ENCODE measurements at places on chromosomes 1 and 21. TPM values are rescaled to one million over a fixed set of nuclear protein-coding genes. Genes with fewer than 3 reads are reported as not detected.

The RGS8 gene
- not detected for polyA plus RNA-seq

The MAGOH gene
- 243 TPM for polyA plus RNA-seq

The TPTE gene
- 4.1 TPM for polyA plus RNA-seq

The KRTAP13-2 gene
- not detected for polyA plus RNA-seq

The TBX19 gene
- polyA plus RNA-seq: 2.8 TPM

DNA sequence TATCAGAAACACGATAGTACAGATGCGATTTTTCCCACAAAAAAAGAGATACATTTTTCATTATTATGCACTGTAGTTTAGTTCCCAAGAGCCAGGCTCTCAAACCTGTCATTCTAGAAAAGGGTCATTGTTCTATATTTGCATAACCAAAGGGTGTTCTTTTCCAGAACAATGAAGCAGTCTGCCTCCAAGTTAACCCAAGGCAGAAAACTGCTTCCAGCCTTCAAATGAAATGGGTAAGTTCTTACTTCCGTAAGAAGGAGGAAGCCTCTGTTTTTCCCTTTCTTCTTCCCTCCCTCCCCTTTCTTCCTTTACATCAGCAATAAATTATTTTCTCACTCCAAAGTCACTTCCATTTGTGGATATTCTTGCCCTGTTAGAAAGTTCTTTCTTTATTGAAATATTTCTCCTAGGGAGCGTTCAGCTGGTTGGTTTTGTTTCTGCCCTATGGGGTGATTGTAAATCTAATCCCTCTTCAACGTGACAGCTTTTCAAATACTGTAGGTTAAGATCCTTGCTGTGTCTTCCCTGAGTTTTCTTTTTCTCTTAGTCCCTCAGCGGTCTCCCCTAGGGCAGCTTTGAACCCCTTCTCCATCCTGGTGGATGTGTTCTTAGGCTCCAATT, 77.3 kb upstream of the PTGFRN start:
- no peak for DNase-seq

DNA sequence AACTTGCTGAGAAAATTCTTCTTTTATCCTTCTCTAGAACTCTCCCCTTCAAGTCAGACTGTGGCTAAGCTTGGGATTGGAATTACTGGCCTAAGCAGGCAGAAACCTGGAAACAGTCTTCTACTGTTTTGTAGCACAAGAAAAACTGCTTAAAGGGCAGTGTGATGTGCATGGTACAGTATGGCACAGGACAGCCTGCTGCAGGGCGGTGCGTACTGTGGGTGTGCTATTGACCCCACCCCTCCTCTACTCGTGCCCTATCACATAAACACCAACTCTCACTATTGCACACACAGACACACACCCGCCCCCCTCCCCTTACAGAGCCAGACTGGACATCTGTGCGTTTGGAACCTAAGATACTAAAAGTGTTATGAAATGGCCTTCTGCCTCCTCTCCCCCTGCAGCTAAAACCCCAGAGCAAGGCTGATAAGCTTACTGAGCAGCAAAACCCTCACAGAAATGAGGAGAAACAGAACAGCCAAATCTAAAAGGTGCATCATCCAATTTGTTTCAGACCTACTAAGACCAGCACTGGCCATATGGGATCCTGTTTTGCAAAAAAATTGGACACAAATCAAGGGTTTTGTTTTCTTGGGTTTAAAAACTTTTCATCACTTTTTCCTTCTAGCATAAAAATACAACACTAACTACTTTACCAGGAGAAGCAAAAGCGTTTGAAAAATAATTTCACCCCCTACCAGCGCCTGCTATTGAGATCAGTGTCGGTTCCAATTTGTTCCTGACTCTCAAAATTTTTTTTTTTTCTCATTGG, 355.8 kb upstream of the LYPLAL1 start:
- DNase-seq: no peak

GRCh38 chr1:31745096-31745945, 18.8 kb downstream of the ADGRB2 start:
- DNase-seq: peak; percentile 94

DNA sequence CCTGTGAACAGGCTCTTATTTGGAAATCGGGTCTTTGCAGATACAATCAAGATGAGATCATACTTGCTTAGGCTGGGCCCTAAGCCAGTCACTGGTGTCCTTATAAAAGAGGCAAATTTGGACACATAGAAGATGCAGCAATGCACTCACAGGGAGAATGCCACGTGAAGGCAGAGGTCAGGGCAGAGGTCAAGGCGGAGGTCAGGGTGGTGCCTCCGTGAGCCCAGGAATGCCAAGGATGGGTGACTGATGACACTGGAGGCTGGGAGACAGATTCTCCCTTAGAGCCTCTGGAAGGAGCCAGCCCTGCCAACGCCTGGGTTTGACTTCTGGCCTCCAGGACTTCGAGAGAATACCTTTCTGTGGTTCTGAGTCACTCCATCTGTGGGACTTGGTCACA, 22.8 kb upstream of the C1orf174 start:
- no peak for DNase-seq

GRCh38 chr1:151371370-151372057, 991 bp downstream of the SELENBP1 start:
- peak; percentile 28 for DNase-seq

- no peak for DNase-seq
Measured at GRCh38 chr1:30650968-30651320, 72.4 kb downstream of the MATN1 start.

DNA sequence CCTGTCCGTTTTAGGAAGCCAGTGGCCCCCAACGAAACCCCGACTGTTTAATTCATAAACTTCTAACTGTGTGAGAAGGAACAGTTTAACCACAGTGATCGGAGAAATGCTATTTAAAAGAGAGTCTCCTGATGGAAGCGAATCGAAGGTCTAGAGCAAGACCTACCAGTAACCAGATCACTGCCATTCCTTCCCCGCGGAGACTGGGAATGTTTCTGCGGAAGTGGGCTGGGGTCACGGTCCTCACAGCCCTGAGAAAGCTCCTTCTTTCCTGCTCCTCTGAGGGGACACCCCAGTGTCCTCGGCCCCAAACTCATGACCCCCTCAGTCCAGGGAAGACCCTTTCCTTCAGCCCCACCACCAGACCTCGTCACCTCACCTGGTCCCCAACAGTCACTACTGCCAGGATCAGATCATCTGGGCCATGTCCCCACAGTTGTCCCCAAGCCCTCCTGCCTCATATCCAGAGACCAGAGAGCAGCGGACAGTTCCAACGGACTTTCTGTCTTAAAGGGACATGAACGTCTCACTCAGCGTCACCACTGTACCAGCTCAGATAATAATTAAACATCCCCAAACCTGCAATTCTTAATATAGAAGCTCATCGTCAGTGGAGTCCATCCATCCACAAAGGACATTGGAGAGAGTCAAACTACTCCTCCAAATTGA, at the start of gene TCP10L:
Gene TCP10L (minus strand): TSS at position 482 of the 669 bp plus-strand sequence. CDS start 1,219 bp downstream, outside the sequence.
- DNase-seq: no peak

- DNase-seq: peak; percentile 52
Measured at GRCh38 chr1:152035539-152036266, 1.1 kb downstream of the S100A11 start.

- no peak for DNase-seq
Measured at GRCh38 chr21:41815652-41816582, 49.1 kb upstream of the RIPK4 start.

DNA sequence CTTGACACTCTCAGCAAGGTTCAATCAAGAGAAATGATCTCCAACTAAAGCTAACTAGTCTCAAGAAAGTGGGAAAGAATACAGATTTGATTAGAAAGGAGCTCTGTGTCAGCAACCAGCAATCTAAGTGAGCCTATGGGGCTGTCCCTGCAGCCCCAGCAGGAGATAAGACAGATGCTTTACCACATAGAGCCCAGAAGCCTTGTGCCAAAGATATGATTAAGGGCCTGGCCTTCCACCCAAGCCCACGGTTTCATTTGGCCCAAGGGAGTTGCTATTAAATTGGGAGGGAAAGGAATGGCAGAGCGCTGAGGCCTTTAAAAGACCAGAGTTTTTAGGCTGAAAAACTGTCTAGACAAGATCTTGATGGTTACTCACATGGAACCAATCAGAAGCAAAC, 74.8 kb downstream of the HLCS start:
- no peak for DNase-seq

- DNase-seq: no peak
Measured at GRCh38 chr1:74780594-74780993, 47.6 kb downstream of the TYW3 start.

- no peak for DNase-seq
Measured at GRCh38 chr1:236123563-236123962, 18.8 kb upstream of the GPR137B start.

DNA sequence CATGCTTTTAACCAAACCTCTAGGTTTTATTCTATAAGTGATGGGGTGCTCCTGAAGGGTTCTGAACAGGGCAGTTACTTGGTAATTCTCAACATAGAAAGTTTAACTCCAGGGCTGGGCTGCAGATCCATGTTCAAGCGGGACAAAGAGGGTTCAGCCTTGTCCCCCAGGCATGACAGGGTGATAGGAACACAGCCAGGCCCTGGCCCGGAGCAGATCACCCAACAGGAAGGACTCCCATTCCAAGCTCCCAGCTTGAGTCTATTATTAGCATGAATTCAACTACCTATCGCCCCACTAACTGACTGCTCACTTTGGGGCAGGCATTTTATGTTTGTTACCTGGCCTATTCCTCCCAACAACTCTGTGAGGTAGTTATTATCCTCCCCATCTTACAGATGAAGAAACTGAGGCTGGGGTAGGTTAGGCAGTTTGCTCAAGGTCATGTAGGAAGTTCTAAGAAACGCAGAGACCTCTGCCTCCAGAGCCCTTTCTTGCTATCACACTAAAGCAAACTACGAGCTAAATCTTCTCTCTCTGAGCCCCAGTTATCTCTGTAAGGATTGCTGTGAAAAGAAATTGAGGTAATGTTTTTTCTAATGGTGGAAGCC, 14.5 kb downstream of the ASAP3 start:
- DNase-seq: no peak

Data from K562 (cell line).